Right renal pelvis (tissue), 4 donors: ENCODE measurements at places on chromosomes 3 and 15. TPM values are rescaled to one million over a fixed set of nuclear protein-coding genes. Genes with fewer than 3 reads are reported as not detected.

ZNF80 gene
- not detected for polyA plus RNA-seq

GOLGA8T gene
- not detected for polyA plus RNA-seq

DAG1 gene
- polyA plus RNA-seq: 124 TPM

LTK gene
- 1.7 TPM for polyA plus RNA-seq

GP5 gene
- 0.58 TPM for polyA plus RNA-seq

LMOD3 gene
- 0.06 TPM for polyA plus RNA-seq

GRK7 gene
- 0.13 TPM for polyA plus RNA-seq

RBPMS2 gene
- 12.9 TPM for polyA plus RNA-seq

CLDN11 gene
- polyA plus RNA-seq: 267 TPM

P2RY1 gene
- 3.2 TPM for polyA plus RNA-seq

KCNMB2 gene
- polyA plus RNA-seq: 30.4 TPM

NR1I2 gene
- polyA plus RNA-seq: 0.54 TPM

CATSPER2 gene
- 4.3 TPM for polyA plus RNA-seq

CNOT10 gene
- polyA plus RNA-seq: 50.8 TPM
